ENCODE measurements at places on chromosomes 3 and 15. TPM values are rescaled to one million over a fixed set of nuclear protein-coding genes. Genes with fewer than 3 reads are reported as not detected.
A peak's percentile ranks its signal among the peaks of the same experiment; 100 is the strongest.

The ZNF662 gene
- total RNA-seq: 0.10 TPM

The CIAO2A gene
- 74.4 TPM for total RNA-seq

The ROPN1 gene
- not detected for total RNA-seq

The GAP43 gene
- not detected for total RNA-seq

The ACOX2 gene
- total RNA-seq: not detected

The IQCH gene
- total RNA-seq: 0.98 TPM

The ANKRD34C gene
- not detected for total RNA-seq

The NR1I2 gene
- 0.20 TPM for total RNA-seq

The RASGRP1 gene
- total RNA-seq: 208 TPM

GRCh38 chr15:43985976-43986680 lies 159.3 kb downstream of the WDR76 start:
- H3K36me3 ChIP-seq: no peaks in the 10 kb centered on the region
- no peaks in the 10 kb centered on the region for H3K4me1 ChIP-seq
- no peak overlapping the region for H3K4me3 ChIP-seq
- H3K27ac ChIP-seq: no peak overlapping the region
- peaks cover 26% of the 10 kb centered on the region for H3K27me3 ChIP-seq

GRCh38 chr3:16432714-16433113 lies 80.8 kb downstream of the RFTN1 start:
- no peaks in the 10 kb centered on the region for H3K4me1 ChIP-seq
- no peak overlapping the region for H3K4me3 ChIP-seq
- peaks cover 58% of the 10 kb centered on the region for H3K36me3 ChIP-seq
- no peak for DNase-seq

- H3K4me3 ChIP-seq: no peak overlapping the region
- H3K27me3 ChIP-seq: peaks cover 1% of the 10 kb centered on the region
- no peaks in the 10 kb centered on the region for H3K36me3 ChIP-seq
- peaks cover 3% of the 10 kb centered on the region for H3K4me1 ChIP-seq
Measured at GRCh38 chr3:113279686-113280085, 68.3 kb downstream of the BOC start.

DNA sequence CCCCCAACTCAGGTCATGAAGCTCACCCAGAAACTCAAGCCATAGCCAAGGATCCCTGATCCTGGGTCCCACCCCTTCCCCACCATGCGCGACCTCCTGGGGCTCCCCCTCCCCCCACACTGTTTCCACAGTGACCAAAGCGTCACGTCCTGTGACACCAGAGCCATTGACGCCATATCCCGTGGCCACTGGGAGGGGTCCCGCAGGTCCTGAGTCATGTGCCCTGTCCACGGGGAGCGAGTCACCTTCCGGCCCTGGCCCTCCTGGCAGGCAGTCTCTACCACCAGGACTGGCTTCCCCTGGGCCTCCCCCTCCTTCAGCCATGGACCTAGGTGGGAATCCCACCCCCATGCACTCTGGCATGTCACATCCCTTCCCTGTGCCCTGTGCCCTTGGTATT lies 15.6 kb downstream of the SEMA3F start:
- H3K27ac ChIP-seq: no peak overlapping the region
- H3K27me3 ChIP-seq: no peaks in the 10 kb centered on the region

DNA sequence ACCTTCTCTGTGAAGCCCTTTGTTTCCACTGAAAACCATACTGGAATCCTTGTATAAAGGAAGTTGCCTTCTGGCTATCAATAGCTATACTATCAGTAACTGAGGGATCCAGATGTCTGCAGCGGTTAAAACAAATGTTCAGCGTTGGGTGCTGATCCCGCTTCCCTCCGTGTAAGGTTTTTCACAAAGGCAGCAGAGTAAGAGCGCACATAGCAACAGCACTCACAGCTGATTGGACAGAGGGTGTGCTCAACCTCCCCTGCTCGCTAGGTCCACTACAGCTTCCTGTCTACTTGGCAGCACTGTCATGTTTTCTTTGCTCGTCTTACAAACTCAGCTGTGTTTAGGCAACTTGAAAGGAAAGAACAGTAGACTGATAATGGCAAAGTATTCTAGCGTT lies 27.3 kb downstream of the ATOSA start:
- peak; percentile 43 for DNase-seq
- peak overlapping the region; percentile 35 for H3K4me3 ChIP-seq
- no peaks in the 10 kb centered on the region for H3K27me3 ChIP-seq
- H3K4me1 ChIP-seq: peaks cover 8% of the 10 kb centered on the region
- H3K36me3 ChIP-seq: peaks cover 32% of the 10 kb centered on the region

- H3K27me3 ChIP-seq: no peaks in the 10 kb centered on the region
- H3K36me3 ChIP-seq: peaks cover 73% of the 10 kb centered on the region
- no peak overlapping the region for H3K4me3 ChIP-seq
- H3K27ac ChIP-seq: peak overlapping the region; percentile 17
- no peak for DNase-seq
- peaks cover 68% of the 10 kb centered on the region for H3K4me1 ChIP-seq
Measured at GRCh38 chr3:69097407-69098086, 12.8 kb downstream of the ARL6IP5 start.

- peaks cover 29% of the 10 kb centered on the region for H3K27me3 ChIP-seq
- no peaks in the 10 kb centered on the region for H3K36me3 ChIP-seq
- H3K4me3 ChIP-seq: no peak overlapping the region
- no peaks in the 10 kb centered on the region for H3K4me1 ChIP-seq
- no peak for DNase-seq
Measured at GRCh38 chr15:55737373-55737772, 5.6 kb downstream of the PRTG start.

- H3K36me3 ChIP-seq: peaks cover 13% of the 10 kb centered on the region
- no peaks in the 10 kb centered on the region for H3K27me3 ChIP-seq
- peak; percentile 33 for DNase-seq
- H3K4me3 ChIP-seq: no peak overlapping the region
- H3K27ac ChIP-seq: peak overlapping the region; percentile 42
Measured at GRCh38 chr3:112856537-112856936, 9.9 kb upstream of the CD200R1L start.

DNA sequence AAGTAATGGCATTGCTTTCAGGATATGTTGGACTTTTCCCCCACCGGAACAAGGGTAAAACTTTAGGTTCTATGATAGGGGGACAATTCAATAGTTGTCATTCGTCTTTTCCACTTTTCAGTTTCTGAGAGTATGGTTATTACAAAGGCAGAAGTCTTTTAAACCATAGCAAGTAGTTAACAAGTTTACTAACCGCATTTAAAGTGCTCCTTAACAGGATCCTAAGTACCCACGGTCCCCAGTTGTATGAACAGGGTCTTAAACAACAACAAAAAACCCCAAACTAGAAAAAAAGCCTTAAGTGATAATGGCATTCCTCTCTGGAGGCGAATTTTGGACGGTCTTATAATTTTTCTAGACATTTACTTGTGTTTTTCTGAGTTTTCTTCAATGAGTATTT lies 831 bp downstream of the IFT57 start:
- H3K27me3 ChIP-seq: no peaks in the 10 kb centered on the region
- peaks cover 12% of the 10 kb centered on the region for H3K36me3 ChIP-seq
- peak overlapping the region; percentile 97 for H3K4me3 ChIP-seq
- peaks cover 50% of the 10 kb centered on the region for H3K4me1 ChIP-seq
- H3K27ac ChIP-seq: peak overlapping the region; percentile 97

- no peaks in the 10 kb centered on the region for H3K27me3 ChIP-seq
- no peaks in the 10 kb centered on the region for H3K36me3 ChIP-seq
- no peak for DNase-seq
Measured at GRCh38 chr3:20320489-20320888, 134.5 kb upstream of the SGO1 start.

GRCh38 chr3:83523470-83524073 lies 1435.2 kb upstream of the CADM2 start:
- H3K4me3 ChIP-seq: no peak overlapping the region
- H3K36me3 ChIP-seq: no peaks in the 10 kb centered on the region
- no peak for DNase-seq
- H3K27me3 ChIP-seq: no peaks in the 10 kb centered on the region
- no peak overlapping the region for H3K27ac ChIP-seq

DNA sequence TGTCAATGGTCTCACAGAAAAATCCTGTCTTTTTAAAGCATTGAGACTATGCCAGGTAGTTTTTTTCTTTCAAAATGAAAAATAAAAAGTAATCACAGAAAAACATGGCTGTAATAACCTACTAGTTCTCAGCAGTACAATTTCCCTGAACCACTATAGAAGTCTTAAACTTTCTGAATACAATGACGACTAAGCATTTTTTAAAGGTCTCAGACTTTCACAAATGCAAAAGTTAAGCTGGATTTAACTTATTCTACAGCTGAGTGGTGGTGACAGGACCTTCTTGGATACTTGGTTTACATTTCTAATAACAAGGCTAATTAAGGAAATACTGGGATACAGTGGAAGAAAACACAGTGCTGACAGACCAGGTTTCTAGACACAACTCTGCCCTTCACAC lies 81.8 kb downstream of the CBLB start:
- H3K27me3 ChIP-seq: no peaks in the 10 kb centered on the region
- no peak overlapping the region for H3K27ac ChIP-seq
- H3K36me3 ChIP-seq: peaks cover 29% of the 10 kb centered on the region
- peaks cover 9% of the 10 kb centered on the region for H3K4me1 ChIP-seq

GRCh38 chr3:24923570-24923969 lies 428.9 kb upstream of the THRB start:
- H3K27ac ChIP-seq: no peak overlapping the region
- no peaks in the 10 kb centered on the region for H3K36me3 ChIP-seq
- H3K4me1 ChIP-seq: no peaks in the 10 kb centered on the region
- no peaks in the 10 kb centered on the region for H3K27me3 ChIP-seq
- no peak for DNase-seq
- H3K4me3 ChIP-seq: no peak overlapping the region

DNA sequence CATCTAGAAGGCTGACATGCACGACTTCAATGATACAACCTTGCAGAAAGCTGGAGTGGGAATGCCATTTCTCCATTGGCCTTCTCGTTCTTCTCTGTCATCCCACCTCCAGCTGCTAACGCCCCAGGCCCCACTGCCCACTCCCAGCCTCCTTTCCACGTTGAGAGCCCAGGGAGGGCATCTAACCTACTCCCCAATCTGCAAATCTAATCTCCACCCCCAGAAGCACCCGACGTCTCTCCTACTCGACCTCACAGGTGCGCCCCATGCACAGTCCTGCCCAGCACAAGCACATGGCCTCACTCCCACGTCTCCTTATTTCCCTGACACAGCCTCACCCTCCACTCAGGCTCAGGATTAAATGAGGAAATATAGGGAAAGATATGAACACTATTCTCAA lies 33.4 kb downstream of the IL12A start:
- DNase-seq: no peak
- no peak overlapping the region for H3K4me3 ChIP-seq
- H3K4me1 ChIP-seq: peaks cover 20% of the 10 kb centered on the region
- peaks cover 2% of the 10 kb centered on the region for H3K27me3 ChIP-seq
- H3K36me3 ChIP-seq: peaks cover 3% of the 10 kb centered on the region

- H3K4me3 ChIP-seq: no peak overlapping the region
- H3K4me1 ChIP-seq: no peaks in the 10 kb centered on the region
- no peaks in the 10 kb centered on the region for H3K36me3 ChIP-seq
- no peak overlapping the region for H3K27ac ChIP-seq
- no peak for DNase-seq
- H3K27me3 ChIP-seq: peaks cover 36% of the 10 kb centered on the region
Measured at GRCh38 chr3:140896997-140897396, 44.6 kb upstream of the SLC25A36 start.

DNA sequence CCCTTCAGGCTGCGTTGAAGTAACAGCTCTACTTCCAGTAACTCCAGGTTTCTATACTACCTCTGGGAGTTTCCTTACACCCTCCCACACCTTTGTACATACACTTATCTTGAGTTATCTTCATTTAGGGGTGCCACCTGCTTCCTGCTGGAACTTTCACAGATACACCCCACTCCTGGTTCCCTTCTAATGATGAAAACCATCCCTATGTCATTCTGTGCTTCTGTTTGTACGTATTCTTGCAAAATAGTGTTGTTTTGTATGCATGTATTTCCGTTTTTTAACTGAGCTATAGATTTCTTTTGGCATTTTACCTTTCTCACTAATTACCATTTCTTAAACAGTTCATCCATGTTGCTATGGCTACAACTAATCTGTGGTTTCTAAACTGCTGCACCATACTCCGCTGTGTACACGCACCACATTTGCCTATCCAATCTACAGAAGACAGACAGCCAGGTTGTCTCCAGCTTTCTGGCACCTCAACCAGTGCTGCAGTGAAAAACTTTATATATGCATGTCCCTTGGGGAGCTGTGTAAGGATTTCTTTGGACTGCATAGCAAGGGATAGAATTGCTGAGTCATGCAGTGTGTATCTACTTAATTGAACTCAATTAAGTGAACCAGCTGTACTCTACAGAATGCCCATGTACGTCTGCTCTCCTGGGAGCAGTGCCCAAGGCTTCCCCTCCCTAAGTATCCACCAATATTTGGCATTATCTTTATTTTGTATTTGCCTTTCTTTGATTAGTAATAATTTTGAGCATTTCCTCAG lies 61.4 kb upstream of the ST8SIA2 start:
- no peaks in the 10 kb centered on the region for H3K36me3 ChIP-seq
- no peak for DNase-seq
- no peaks in the 10 kb centered on the region for H3K4me1 ChIP-seq
- H3K27ac ChIP-seq: no peak overlapping the region

DNA sequence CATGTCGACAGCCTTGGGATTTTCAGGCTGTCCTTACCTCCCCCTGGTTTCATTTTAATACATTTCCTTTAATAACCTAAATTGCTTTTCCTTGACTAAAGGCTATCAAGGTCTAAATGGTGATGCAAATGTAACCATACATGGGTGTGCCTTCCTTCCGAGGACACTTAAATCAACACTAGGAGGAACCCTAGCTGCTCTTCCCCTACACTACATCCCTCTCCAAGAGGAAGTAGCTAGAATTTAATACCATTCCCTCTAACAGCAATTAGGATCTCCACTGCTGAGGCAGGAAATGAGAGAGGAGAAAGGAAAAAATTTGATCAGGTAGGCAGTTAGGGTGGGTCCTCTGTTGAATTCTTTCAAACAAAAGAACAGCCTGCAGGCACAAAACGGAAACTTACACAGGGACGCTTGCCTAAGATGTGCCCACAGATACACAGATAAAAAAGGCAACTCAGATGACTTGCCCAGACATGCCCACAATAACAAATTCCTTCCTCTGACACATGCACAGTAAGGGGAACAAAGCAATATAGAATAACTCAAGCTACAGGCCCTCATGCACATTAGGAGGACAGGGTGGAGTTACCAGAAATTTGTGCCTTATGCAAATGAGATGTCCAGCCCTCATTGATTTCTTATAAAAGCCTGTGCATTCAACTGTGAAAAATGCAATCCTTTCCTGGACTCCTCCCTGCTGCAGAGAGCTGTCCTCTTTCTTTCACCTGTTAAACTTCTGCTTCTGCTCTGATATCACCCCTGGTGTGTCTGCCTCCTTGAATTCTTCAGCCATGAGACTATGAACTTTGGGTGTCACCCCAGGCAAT lies 1024.4 kb upstream of the CADM2 start:
- no peaks in the 10 kb centered on the region for H3K27me3 ChIP-seq
- no peaks in the 10 kb centered on the region for H3K4me1 ChIP-seq
- H3K4me3 ChIP-seq: no peak overlapping the region
- DNase-seq: no peak
- H3K27ac ChIP-seq: no peak overlapping the region

DNA sequence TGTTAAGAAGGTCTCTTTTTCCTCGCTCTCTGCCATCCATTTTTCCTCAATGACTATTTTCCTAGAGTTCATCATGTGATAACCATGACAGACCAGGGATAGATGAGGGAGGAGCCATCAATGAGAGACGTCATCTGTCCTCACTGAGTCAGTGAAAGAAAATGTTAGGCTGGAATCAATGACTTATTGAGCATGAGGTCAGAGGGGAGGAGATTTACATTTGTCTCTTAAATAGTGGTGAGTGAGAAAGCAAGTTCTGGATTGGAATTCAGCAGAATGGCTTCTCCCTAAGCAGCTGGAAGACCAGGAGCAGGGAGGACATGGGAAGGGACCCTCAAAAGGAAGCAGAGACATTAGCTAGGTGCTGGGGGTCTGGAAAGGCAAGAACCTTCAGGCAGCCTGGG lies 28.2 kb upstream of the USP3 start:
- no peaks in the 10 kb centered on the region for H3K36me3 ChIP-seq
- H3K4me3 ChIP-seq: no peak overlapping the region
- peaks cover 46% of the 10 kb centered on the region for H3K4me1 ChIP-seq
- no peaks in the 10 kb centered on the region for H3K27me3 ChIP-seq
- no peak overlapping the region for H3K27ac ChIP-seq
- DNase-seq: no peak

All from activated CD4-positive, alpha-beta memory T cell treated with anti-CD3 and anti-CD28 coated beads, Interleukin-2, amount 10 ng/mL, durations not matched to agents 7 days and 5 days (primary cell).